Kidney (tissue), 22 donors: ENCODE measurements at places on chromosomes 5 and 9.
A peak's percentile ranks its signal among the peaks of the same experiment; 100 is the strongest.

- no peak for DNase-seq
These were observed 21.3 kb upstream of the ERMP1 start for GRCh38 chr9:5854063-5854790.

DNA sequence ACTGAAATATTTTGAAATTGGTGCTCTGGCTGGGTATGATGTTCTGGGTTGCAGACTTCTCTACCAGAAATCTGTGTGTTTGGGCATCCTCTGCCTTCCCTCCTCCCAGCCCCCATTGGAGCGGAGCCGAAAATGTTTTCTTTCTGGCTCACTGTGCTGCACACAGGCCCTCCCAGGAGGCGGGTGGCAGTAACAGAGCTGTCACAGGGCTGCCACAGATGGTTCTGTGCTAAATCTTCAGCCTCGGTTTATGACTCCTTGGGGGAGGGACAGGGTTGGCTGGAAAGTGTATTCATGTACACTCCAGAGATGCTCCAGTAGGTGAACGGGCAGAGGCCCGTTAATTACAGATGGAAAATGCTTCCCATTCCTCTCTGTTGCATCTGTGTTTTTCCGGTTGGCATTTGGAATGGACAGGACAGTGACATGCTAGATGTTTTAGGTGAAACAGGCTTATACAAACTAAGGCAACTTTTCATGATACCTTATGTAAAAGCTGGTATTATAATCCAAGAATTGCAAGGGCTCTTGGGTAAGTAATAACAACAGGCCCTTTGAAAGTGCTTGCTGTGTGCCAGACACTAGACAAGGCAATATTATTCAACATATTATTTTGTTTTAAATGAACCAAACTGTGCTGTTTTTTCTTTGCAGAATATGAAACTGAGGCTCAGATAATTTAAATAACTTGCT, 180.2 kb downstream of the ADCY2 start:
- DNase-seq: peak; percentile 85

DNA sequence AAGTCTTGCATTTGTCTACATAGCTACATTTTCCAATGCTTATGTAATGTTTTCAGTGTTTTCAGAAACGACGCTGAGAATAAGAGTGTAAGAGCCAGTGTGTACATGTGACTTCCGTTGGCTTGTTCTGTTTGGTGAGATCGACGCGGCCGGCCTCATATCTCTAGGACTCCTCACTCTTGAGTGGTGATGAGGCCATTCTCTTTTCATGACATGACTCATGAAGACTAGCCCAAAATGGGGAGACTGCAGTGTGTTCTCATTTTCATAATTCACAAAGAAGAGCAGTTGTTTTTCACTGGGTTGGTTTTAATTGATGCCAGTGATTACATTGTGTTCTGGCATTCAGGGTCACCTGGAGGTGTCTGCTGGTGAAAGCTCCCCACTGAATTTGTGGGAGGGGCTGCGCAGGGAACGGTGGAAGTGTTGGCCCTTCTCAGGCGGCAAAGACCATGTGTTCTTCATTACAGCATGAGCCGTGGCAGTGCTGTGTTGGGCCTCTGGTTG, 131.5 kb upstream of the OTULINL start:
- no peak for DNase-seq

DNA sequence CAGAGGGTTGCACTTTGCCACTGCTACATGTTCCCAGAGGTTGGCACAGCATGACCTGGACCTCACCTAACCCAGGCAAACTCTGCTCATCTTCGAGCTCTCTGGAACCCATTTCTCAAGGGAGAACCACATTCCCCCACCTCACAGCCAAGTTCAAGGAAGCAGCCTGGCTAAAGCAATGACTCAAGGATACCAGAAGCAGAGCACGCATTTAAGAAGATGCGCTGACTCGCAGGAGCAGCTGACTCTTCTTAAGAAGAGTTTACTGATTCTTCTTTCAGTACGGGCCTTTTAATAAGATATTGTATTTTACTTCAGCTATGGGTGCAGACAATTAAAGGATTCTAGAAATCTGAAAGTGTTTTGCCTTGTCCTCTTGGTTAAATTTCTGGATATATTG, 4.1 kb upstream of the SEMA5A start:
- DNase-seq: no peak

DNA sequence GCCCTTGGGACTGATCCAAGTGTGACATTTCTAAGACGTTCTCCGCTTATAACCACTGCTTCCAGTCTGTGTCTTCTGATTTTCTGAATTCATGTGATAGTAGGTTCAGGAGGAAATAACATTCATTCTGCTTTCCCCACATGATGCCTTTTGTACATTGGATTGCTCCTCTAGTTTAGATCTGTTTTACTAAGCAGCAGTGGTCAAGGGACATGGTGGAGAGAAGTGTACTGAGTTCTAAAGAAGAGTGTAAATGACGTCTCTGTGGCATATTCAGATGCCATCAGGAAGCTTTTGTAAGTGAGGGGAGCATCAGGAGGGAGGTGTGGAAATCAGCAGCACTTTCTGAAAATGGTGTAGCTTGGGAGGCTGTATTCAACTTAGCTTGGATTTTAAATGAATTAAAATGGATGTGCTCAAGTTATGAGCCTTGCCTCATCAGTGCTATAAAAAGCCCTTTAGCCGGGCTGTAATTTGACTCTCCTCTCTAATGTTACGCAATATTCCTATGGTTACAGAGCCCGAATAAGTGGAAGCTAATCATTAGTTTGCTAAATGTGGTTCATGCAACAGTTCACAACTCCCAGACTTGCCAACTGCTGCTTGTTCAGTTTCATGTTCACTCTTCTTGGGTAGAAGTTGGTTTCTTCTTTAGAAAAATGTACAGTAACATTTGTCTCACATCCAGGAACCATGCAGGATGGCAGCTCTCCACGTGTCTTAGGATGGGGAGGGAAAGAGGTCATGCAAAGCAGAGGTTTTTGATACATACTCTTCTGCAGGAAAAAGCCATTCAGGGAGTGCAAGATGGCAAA, 281.3 kb downstream of the ARHGAP26 start:
- no peak for DNase-seq
